ENCODE measurements at places on chromosomes 7 and 10. TPM values are rescaled to one million over a fixed set of nuclear protein-coding genes. Genes with fewer than 3 reads are reported as not detected.

Gene CYP2E1
- total RNA-seq = not detected

DNA sequence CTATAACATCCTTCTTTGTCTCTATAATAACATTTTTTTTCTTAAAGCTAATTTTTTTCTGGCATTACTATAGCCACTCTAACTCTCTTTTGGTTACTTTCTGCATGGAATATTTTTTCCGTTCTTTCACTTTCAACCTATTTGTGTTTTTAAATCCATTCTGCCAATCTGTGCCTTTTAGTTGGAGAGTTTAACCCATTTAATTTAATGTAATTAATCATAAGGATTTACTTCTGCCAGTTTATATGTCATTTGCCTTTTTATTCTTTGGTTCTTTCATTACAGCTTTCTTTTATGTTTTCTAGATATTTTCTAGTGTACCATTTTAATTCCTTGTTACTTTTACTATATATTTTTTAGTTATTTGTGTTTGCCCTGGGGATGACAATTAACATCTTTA, 78.6 kb downstream of the TMEM270 start:
- DNase-seq = no peak

DNA sequence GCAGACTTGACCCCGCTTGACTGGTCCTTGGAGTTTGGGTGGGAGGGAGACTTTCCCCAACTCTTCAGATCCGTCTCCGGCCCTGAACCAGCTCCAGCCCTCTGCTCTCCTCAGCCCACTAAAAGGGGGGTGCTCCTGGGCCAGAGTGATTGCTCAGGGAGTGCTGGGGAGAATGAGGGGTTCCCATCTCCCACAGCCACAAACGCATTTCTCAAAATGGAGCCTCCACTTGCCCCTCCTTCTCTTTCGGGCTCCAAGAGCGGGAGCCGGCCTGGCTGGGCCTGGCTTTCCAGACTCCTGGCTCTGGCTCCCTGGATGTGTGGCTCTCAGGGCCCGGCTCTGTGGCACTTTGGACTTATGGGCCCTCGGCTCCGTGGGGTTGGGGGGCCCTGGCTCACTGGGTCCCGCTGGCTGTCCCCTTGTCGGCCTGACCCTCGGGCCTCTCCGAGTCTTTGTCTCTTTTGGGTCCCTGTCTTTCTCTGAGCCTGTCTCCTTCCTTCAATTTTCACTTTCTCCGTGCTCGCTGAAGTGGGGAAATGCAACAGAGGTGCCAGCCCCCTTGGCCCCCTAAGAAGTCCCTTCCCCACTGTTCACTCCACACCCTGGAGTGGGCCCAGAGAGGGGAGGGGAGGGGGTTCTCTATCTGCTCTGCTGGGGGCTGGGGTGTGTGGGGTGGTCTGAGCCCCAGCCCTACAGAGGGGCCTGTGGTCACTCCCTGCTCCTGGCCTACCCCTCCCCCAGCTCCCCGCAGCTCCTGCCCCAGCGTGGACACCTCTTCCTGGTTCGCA, 713 bp downstream of the LZTS2 start:
- peak; percentile 26 for DNase-seq

- DNase-seq = no peak
Measured at GRCh38 chr7:71912476-71912875, 499.7 kb downstream of the CALN1 start.

GRCh38 chr10:22854935-22855421, 72.9 kb upstream of the ARMC3 start:
- DNase-seq = peak; percentile 54

- DNase-seq = no peak
Measured at GRCh38 chr7:73353243-73353642, 25.3 kb downstream of the FKBP6 start.

- no peak for DNase-seq
Measured at GRCh38 chr10:112797197-112797596, 152.8 kb upstream of the TCF7L2 start.
